Activated CD4-positive, CD25-positive, alpha-beta regulatory T cell treated with anti-CD3 and anti-CD28 coated beads, Interleukin-2, amount 50 U/mL, for 24 hours (primary cell): ENCODE measurements at places on chromosomes 1 and 21.

DNA sequence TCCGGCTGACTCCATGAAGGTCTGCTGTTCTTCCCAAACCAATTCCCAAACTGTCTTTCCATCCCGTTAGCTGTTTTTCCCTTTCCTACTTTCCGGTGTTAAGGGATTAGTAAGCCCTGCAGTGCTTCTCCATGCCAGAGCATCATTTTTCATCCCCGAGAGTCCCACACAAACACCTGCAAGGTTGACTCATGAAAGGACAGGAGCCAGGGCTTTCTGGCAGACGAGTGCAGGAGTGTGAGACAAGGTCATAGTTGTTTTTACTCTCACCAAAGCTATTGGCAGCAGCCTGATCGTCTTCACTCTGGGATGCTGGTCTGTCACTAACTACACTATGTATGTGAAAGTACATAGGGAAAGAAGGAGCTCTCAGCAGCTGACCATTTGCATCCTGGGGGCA, 10.2 kb upstream of the BECN2 start:
- ATAC-seq: no peak

DNA sequence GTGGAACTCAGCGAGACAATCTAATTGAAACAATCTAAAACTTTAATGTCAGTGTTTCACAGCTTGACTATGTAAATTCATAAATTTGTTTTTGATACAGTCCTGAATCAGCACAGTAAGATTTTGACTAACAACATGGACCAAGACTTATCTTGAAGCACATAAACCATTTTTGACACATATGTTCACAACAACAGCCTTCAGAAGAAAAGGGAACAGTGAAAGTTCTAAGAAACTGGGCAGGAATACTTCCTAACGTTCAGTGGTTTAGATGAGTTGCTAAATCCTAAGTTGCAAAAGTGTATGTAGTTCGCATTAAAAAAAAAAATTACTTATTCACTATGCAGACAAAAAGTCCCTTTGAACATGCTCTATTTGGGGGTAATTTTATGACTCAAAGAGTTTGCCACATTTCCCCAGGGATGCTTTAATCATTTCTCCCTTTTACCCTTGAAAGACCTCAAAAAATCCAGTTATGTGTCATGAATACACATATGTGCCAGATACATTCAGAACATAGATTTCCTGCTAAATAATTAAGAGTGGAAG, 120.2 kb downstream of the MRPL39 start:
- ATAC-seq: peak; percentile 73

- ATAC-seq: no peak
Observed at GRCh38 chr1:1754051-1754815, 24.0 kb downstream of the NADK start.

DNA sequence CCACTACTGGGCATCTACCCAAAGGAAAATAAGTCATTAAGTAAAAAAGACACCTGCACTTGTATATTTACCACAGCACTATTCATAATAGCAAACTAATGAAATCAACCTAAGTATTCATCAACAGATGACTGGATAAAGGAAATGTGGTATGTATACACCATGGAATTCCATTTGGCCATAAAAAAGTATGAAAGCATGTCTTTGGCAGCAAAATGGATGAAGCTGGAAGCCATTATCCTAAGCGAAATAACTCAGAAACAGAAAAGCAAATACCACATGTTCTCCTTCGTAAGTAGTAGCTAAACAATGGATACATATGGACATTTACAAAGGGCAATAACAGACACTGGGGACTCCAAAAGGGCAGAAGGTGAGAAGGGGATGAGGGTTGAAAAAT, 485.7 kb upstream of the BRINP3 start:
- ATAC-seq: no peak

GRCh38 chr1:72397786-72398185, 115.4 kb upstream of the NEGR1 start:
- no peak for ATAC-seq

DNA sequence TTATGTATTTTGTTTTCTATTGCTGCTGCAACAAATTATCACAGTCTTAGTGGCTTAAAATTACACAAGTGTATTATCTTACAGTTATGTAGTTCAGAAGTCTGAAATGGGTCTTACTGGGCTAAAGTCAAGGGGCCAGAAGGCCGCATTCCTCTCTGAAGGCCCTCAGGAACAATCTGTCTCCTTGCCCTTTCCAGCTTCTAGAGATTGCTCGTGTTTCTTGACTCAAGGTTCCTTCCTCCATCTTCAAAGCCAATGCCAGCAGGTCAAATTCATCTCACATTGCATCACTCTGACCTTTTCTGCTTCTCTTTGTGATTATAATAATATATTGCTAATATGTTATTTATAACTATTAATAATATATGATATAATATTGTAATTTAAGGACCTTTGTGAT, 97.1 kb downstream of the DIRAS3 start:
- ATAC-seq: no peak

GRCh38 chr1:62774971-62775595, 8.8 kb upstream of the ATG4C start:
- no peak for ATAC-seq

DNA sequence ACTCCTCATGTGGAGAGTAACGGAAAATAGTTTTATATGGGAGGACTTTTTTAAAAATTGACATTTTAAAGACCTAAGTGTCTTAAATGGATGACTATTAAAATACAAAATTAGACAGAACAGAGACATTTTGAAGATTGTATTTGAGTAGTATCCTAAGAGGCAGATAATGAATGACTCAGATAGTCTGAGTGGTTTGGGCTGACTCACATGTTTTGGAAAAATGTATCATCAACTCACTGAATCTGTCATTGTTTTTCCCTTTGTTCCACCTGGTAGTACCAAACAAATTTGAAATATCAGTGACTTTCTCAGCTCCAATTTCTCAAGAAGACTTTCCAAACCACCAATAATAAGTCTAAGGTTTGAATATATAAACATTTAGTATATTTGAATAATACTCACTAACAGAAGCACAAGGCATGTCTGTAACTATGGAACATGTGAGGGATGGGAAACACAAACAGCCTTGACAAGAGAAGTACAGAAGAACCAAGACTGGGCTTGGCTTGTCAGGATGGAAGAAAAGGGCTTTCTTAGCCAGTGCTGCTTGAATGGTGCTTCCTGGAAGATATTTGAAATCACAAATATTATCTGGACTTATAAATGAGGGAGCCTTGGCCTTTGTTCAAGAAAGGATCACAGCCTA, 90.6 kb downstream of the SGIP1 start:
- ATAC-seq: peak; percentile 74

DNA sequence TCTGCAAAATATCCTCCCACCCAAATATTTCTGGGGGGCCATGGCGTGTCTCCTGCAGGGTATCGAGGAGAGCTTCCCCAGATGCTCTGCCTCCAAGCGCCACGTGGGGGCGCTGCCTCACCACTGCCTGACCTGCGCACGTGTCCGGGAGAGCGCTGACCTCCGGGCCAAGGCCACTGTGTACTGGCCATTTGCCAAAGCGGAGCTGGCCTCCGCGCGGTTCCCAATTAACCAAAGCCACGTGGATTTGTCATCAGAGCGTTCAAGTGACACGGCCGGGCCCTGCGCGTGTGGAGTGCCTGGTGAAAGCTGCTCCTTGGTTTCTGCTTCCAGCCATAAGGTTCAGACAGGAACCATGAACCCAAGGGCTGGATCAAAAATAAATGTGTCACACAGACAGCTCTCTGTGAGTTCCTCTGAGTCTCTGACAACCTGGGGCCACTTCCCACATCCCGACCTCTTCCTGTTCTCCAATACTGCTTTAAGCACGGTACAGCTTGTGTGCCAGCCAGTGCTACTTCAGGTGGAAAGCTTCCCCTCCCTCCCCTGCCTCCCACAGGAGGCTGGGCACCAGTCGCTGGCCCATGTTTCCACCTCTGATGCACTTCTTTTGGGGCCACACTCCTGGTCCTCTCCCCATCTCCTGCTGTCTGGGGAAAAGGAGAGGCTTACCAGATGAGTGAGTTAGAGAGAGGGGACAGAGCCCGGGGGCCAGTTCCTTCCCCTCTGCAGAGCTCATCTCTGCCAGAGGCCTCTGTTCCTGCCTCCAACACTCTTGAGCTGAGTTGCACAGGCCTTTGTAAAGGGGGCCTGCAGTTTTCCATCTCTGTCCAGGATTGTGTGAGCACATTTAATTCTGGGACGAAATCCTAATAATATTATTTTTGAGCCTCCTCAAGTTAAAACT, 26.1 kb downstream of the ZP4 start:
- ATAC-seq: no peak

DNA sequence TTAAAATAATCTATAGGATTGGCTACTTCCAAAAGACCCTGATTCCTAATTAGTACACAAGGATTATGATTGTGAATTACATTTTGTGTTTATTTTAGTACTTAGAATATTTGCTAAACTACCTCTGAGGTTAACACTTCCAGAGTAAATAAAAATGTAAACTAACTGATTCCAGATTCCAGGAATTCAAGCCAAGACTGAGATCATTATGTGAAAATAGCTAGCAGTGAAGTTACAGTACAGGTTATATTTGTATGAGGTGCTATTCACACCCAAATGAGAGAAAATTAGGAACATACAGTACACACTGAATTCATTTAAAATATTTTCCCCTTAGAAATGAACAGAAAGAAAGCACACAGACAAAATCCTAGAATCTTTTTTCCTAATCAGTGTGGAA, 28.8 kb downstream of the TTLL7 start:
- no peak for ATAC-seq

GRCh38 chr1:41582351-41582750, 97.9 kb upstream of the EDN2 start:
- ATAC-seq: no peak

DNA sequence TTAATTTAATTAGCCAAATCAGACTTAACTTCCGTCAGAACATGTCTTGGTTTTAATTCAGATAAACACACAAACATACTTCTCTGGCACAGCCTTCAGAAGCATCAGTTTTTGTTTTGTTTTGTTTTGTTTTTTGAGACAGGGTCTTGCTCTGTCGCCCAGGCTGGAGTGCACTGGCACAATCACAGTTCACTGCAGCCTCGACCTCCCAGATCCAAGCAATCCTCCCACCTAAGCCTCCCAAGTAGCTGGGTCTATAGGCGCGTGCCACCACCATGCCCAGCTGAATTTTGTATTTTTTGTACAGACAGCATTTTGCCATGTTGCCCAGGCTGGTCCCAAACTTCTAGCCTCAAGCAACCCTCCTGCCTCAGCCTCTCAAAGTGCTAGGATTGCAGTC, 34.7 kb downstream of the MDM4 start:
- ATAC-seq: no peak

DNA sequence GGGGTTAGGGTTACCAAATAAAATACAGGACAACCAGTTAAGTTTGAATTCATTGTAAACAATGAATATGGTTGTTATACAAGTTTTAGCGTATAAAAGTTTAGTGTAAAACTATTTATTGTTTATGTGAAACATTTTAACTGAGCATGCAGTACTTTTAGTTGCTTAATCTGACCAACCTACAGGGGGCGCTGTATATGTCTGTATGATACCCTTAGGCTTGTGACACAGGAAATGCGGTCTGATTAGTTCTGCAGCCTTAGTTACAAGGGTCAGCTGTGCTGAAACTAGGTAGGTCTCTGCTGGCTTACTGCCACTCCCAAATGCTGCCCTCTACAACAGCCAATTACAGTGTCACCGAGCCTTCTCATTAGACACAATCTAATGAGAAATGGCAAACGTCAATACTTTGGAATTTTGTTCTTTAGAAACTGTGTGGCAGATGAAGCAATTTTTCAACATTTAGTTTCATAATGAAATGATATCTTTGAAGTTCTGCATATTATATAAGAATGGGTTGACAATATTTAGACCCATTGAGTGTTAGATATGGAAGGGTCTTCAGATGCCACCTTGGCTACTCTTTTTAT, 56.2 kb downstream of the NTNG1 start:
- no peak for ATAC-seq

- no peak for ATAC-seq
Observed at GRCh38 chr1:225914947-225915346, 9.1 kb downstream of the PYCR2 start.

- no peak for ATAC-seq
Observed at GRCh38 chr21:31895077-31895835, 22.4 kb downstream of the HUNK start.

GRCh38 chr1:226880372-226881287, 10.2 kb downstream of the PSEN2 start:
- ATAC-seq: no peak

GRCh38 chr1:145785547-145785946, 38.3 kb downstream of the RNF115 start:
- peak; percentile 36 for ATAC-seq

DNA sequence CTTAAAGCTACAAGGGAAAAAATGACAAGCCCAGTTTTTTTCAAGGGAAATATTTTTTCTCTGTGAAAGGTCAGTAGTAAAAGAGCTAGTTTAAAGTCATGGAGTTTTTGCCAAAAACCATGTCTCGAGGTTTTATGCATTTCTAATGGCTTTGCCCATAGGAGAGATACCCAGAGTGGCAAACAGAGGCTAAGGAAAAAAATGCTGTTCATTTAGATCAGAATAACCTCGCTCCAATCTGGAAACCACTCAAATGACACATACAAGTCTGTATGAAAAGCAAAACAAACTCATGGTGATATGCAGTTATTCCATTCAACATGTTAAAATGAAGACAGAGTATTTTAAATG, 36.9 kb upstream of the EDEM3 start:
- no peak for ATAC-seq

DNA sequence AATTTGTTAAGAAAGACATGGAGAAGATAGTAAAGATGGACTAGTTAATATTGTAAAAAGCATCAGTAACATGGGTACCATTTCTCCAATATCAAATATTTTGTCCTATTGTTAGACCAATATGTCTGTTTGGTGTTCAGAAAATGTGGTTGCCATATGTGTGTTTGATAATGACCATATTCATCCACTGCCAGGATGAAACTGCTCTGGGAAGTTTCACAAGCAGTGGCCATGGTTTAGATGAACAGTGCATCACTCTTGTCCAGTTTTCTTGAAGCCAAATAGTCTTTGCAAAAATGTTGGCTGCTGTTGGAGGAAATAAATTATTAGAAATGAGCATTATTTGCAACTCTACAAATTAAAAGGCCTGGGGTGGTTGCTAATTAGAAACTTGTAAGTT, 333.8 kb downstream of the NUF2 start:
- no peak for ATAC-seq

- no peak for ATAC-seq
Observed at GRCh38 chr21:38273745-38274542, 17.2 kb downstream of the KCNJ15 start.

GRCh38 chr1:81887421-81888144, 86.8 kb downstream of the ADGRL2 start:
- no peak for ATAC-seq

DNA sequence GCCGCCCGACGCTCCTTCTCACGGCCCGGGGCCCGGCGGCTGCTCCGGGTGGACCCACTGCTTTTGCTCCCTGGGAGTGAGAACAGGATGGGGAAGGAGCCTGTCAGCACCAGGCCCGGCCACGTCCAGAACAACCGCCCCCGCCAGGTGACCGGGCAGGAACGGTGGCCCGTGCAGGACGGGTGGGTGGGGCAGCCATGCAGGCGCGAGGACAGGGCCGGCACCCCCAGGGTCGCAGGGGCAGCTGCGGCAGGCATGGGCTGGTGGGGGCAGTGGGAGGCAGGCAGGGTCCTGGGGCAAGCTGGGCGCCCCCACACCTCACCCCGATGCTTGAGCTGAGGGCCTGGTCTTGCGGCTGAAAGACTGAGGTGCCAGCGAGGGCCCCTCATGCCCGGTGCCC, 5.4 kb downstream of the TAS1R3 start:
- no peak for ATAC-seq
